ENCODE measurements at places on chromosomes 1 and 21. TPM values are rescaled to one million over a fixed set of nuclear protein-coding genes. Genes with fewer than 3 reads are reported as not detected.

The CD48 gene
- 7.0 TPM for total RNA-seq

The UQCRHL gene
- total RNA-seq: 2.9 TPM

The NEK2 gene
- 13.1 TPM for total RNA-seq

The HSD3B2 gene
- not detected for total RNA-seq

The DHX9 gene
- 188 TPM for total RNA-seq

The BCAS2 gene
- 43.0 TPM for total RNA-seq

The CELA3B gene
- total RNA-seq: not detected

The INTS7 gene
- 24.3 TPM for total RNA-seq

The TMEM54 gene
- 12.8 TPM for total RNA-seq

The NIPAL3 gene
- total RNA-seq: 13.9 TPM

The SLFNL1 gene
- total RNA-seq: 0.69 TPM

The SCMH1 gene
- total RNA-seq: 46.8 TPM

The KCNQ4 gene
- total RNA-seq: 2.0 TPM

The FAM229A gene
- total RNA-seq: 3.2 TPM

The PLA2G2C gene
- total RNA-seq: not detected

The ST6GALNAC5 gene
- 42.5 TPM for total RNA-seq

The MASP2 gene
- total RNA-seq: not detected

The THEM4 gene
- total RNA-seq: 16.5 TPM

DNA sequence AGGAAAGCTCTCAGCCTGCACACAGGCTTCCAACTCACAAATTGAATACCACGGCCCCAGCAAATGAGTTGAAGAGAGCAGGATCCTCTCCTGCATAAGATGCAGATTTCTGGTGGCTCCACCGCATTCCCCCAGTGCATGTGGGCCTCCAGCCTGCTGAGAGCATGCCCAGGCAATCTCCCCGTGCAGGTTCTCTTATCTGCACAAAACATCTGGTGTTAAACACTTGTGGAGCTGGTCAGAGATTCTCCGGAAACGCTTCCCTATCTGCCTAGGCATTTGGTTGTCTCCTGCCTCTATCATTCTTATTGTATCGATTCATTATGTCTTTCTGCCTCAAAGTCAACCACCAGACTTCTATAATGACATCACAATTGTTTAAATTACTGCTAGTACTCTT lies 1349.0 kb upstream of the B3GALT2 start:
- DNase-seq: no peak

DNA sequence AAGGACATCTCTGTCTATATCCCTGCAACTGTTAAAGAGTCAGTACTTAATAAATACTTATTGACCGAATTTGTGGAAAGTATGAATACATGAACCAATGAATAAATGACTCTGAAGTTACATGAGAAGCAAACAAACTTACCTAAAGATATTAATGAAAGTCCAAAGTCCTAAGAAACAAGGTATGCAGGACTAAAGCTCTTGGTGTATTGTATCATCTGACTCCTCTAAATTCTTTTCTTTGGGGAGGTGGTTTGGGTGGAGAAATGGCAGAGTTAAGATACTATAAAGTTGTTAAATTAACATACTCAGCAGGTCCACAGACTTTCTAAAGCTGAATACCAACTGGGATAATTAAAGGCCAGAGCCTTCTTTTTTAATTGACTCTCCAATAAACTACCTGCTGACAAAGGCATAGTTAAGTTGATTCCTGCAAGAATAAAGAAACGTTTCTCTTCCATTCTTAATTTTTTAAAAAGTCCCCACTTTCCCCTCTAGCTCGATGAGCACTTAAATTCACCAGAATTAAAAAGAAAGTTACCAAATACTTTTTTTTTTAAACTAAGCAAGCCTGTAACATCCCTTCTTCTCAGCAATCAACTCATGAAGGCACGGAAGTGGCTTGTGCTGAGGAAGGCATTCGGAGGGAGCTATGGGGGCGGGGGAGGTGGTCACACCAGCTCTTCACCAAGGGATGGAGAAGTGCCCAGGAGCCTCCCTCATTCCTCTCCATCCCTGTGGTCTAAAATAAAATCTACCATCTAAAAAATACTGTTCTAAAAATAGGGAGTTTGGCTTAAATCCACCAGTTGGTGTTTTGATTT lies 61.1 kb downstream of the GADD45A start:
- DNase-seq: no peak

- DNase-seq: no peak
Observed at GRCh38 chr1:37795340-37796125, 1.9 kb downstream of the MANEAL start.

GRCh38 chr1:235157150-235157549 lies 3.9 kb downstream of the RBM34 start:
- DNase-seq: no peak

DNA sequence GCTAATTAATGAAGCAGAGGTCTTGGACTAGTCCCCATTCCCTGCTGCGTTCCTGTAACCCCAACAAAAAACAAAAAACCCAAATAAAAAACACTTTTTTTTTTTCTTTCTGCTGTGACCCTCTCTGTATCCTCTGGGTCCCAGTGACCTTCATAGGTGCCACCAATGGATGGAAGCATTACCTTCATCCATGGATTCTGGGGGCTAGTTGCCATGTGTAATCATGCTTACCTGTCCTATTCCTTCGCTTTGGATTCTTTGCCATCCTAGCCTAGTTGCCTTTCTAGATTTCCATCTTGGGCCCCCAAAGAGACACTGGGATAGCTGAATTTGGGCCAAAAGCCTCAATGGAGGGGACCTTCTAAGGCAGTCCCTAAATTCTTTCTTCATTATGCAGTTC lies 1208.7 kb downstream of the BRINP3 start:
- DNase-seq: no peak

DNA sequence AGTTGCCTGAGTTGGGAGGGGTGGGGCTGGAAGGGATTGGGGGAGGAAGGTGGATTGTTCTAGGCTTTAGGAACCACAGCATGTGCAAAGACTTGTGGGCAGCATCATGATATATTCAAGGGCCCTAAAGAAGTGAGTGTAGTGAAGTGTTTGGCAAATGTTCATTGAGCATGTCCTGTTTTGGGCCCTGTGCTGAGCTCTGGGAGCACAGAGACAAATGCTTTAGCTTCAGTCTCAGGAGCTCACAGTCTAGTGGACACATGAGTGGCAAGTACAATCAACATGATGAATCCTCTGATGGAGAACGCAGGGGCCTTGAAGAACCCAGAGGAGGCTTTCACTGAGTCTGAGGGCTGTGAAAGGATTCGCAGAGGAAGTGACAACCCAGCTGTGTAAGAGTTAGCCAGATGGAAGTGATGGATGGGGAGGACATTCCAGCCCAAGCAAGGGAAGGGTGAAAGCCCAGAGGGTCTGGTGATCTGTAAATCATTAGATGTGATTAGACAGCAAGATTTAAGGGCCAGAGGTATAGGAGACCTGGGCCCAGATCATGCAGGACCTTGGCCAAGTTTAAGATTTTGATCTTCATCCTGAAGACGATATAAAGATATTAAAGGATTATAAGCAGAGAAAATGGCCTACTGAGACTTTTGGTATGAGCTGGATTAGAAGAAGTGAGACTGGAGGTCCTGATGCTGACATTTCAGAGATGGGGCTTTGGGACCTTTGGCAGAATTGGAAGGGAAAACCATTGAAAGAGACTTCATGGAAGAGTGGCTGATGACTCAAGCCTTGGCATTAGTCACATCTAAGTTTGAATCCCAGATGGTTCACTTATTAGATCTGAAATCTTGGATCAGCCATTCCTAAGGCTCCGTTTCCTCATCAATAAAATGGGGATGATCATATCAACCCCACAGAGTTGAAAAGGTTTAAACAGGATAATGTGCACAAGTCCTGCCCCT lies 4.6 kb downstream of the IPO13 start:
- no peak for DNase-seq

DNA sequence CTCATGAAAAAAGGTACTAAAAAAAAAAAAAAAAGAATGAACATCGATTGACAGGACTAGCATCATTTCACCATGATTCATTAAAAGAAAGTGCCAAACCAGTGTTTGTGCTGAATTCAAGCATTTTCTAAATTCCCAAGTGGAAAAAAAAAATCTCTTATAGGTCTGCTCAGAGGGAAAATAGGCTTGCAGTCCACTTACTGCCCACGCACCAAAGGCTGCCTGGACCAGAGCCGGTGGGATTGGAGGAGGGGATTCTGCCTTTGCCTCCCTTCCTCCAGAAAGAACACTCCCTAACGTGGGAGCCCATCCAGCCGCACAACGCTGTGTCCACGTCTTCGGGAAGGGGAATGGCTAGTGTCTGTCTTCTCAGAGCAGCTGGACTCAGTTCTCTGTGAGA lies 5.5 kb upstream of the TRAPPC10 start:
- no peak for DNase-seq

DNA sequence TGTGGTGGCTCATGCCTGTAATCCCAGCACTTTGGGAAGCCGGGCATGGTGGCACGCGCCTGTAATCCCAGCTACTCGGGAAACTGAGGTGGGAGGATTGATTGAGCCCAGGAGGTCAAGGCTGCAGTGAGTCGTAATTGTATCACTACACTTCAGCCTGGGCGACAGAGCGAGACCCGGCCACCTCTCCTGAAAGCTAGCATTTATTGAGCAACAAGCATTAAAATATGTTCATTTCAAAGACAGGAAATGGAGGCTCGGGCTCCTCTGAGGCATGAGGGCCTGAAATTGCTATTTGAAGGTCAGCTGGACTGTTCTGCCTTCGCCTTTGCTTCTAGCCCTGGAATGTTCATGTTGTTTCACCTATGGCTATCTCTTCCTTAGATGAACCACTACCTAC lies 34.5 kb downstream of the SPATA21 start:
- DNase-seq: no peak

DNA sequence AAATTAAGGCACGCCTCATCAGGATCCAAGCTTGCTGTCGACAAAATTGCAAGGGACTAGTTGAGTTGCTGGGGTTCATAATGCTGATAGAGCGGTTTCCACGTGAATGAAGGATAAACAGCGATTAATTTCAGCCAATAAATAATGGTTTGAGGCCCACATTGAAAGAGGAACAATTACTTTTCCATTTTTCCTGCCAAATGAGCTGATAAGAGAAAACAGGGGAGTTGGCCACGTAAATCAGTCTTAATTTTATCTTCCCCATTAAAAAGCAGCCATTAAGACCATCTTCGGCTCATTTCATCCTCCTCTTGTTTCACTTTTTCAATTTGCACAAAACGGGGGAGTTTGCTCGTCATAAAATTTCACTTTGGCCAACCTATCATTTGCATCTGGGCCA lies 235.5 kb upstream of the RRP15 start:
- DNase-seq: peak; percentile 66

- DNase-seq: no peak
Observed at GRCh38 chr1:39951926-39952325, 3.0 kb upstream of the MFSD2A start.

DNA sequence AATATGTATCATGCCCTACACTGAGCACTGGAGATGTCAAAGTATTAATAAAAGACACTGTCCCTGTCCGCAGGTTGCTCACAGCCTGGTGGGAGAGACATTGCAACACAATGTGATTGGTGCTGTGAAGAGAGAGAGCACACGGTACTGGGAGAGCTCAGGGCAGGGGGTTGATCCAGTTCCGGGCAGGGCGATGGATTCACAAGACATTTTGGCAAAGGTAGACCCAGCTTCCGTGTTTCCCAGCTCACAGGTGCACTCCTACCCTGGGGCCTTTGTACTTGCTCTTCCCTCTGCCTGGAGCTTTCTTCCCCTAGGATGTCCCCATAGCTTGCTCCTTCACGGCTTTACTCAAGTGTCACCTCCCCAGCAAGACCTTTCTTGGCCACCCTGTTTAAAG lies 1.4 kb downstream of the PLA2G5 start:
- DNase-seq: no peak

GRCh38 chr1:9539829-9540550 lies 725 bp downstream of the SLC25A33 start:
- DNase-seq: no peak

DNA sequence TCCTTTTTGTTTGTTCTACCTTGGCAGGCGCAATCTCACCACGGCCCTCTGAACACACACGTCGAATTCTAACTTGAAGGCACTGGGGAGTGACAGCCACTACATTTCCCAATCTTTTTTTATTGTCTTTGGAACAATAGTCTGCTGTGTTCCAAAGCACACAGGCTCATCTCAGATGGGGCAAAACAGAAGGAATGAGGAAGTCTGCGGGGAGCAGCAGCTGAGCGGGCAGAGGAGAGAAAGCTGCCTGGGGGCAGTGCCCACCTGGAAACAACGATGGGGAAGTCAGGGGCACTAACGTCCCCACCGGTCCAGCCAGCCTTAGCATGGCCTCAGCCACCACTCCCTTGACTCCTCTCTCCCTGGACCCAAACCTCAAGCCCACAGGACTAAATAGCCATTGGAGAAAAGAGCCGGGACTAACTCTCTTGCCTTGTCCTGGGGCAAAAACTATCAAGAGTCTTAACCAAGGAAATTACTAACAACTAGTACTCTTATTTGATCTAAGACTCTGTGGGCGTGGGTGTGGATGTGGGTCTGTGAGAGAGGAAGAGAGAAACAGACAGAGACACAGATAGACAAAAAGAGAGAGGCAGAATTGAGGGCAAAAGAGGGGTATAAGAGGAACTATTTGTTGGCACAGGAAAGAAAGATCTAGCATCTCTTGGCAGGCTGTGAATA lies 34.2 kb downstream of the SYF2 start:
- DNase-seq: no peak

- DNase-seq: no peak
Observed at GRCh38 chr1:243550276-243550675, 294.4 kb downstream of the SDCCAG8 start.

- DNase-seq: no peak
Observed at GRCh38 chr1:163813251-163813650, 491.5 kb downstream of the NUF2 start.

- no peak for DNase-seq
Observed at GRCh38 chr1:245260110-245260882, 105.5 kb downstream of the KIF26B start.

- DNase-seq: no peak
Observed at GRCh38 chr1:81717230-81717629, 83.5 kb upstream of the ADGRL2 start.

DNA sequence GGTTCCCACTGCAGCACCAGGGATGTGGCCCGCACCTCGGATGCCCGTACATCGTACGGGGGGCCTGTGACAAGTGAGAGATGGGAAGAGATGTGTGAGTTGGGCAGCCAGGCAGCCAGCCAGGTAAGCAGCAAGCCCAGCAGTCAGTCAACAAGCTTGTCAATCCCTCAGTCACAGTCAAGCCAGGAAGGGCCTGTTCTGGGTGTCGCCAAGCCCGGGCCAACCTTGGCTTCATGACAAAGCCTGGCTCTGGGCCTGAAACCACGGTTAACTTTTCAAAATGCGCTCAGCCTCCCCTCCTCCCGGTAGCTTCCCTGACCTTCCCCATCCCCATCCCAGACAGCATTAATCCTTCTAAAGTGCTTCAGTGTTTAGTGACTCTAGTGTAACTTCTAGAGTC lies 31.8 kb downstream of the MYOM3 start:
- DNase-seq: no peak

DNA sequence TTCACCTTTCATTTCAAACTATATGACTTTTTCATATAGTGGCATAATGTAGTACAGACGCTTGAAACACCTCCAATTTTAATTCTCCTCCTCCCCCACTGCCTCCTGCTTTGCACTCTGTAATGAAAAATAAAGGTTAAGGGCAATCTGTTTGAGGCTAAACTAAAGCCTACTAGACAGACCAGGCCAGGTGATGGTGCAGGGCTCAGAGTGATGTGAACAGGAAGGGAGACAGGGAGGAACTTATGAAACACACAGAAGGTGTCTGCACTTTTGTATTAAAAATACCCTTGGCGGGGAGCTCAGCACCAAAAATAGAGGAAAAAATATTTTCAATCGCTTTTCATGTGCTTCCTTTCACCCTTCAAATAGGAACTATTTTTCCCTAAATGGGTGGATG lies 415.4 kb downstream of the LMO4 start:
- no peak for DNase-seq

- no peak for DNase-seq
Observed at GRCh38 chr1:216224233-216224632, 199.0 kb downstream of the USH2A start.

- no peak for DNase-seq
Observed at GRCh38 chr1:236284291-236284721, 2.5 kb upstream of the ERO1B start.
